ENCODE measurements at places on chromosomes 3 and 15. TPM values are rescaled to one million over a fixed set of nuclear protein-coding genes. Genes with fewer than 3 reads are reported as not detected.

- no peak for DNase-seq
Measured at GRCh38 chr3:3080309-3080708, 29.9 kb downstream of the IL5RA start.

GRCh38 chr15:68441045-68441743 lies 9.2 kb upstream of the ITGA11 start:
- peak; percentile 34 for DNase-seq

GRCh38 chr15:78312536-78312935 lies 13.1 kb upstream of the SKIC8 start:
- DNase-seq: no peak

DNA sequence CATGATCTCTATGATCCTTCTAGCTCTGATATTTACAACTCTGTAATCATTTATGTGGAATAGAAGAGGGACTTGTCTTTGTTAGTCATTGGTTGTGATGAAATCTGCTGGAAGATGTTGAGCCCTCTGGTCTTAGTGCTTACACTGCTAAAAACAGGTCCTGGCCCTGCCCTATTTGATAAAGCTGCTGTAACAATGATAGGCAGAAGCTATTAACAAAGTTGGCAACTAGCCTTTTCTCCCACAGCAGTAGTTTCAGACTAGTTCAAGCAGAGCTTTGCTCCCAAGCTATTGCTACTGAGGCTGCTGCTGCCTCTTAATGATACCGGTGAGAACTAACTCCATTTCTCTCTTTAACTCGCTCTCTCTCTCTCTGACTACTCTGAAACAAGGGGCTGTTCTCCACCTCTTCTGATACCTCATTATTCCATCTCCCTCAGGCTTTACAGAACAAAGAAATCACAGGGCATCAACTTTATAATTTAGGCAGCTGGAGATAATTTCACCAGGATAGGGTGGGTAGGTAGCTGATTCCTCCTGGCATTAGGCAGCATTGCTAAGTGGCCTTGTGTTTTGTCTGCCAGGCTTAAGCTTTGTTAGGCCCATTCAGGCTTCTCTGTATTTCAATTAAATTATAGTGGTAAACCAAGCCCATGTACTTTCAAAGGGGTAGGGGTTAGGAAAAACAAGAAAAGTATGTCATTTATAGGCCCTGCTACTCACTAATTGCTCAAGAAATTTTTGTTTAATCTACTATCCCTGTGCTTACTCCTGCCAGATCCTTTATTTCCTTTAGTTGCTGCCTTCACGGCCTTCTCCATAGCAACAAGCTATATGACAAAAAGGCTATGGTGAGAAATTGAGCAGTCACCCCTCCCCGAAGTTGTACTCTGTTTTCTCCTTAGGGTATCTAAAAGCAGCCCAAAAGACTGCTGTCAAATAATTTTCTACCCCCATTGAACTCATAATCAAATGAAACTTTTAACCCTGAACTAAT lies 139.6 kb downstream of the RBPMS2 start:
- peak; percentile 86 for DNase-seq

DNA sequence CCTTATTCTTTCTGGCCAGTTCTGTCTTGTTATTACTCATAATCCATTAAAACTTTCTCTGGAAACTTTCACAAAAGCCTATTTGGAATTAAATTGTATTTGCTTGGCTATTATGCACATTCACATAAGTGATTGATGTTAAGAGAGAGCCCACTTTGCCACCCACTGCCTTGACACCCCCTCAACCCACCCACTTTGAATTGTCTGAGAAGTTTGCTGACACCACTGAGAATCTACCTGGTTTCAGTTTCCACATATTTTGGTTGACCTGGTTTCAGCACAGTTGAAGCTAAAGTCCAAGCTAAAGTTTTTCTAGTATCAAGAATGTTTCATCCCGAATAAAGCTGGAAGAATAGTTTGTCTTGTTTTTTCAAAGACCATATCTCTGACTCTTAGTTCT lies 70.9 kb downstream of the ARMC8 start:
- no peak for DNase-seq

DNA sequence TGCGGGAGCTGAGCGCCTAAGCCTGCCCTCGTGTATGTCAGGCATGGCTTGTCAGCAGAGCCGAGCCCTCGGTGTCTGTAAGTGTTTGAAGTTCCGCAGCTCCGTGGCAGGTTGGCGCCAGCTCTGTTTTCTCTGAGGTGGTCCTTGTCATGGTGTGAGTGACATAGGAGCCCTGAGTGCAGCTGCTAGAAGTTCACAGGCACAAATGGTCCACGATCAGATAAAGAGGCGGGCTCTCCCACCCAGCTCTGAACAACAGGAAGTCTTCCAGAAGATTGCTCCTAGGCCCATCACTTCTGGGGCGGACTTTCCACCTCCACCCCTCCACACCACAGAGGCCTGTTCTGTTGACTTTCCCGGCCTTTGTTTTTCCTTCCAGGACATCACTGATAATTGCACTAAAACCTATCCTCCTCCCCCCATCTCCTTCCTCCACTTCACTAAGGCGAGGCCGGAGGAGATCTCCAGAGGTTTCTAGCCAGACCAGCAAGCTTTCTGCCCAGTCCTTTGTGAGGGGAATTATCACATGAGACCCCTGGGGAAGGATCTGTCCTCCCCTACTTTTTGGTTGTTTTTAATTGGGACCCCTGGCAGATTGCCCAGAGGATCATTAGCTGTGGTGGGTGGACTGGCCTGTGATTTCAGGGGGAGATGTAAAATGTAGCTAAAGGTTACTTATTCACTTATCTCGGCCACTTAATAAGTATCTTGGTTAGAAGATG lies 19.9 kb downstream of the ITPR1 start:
- no peak for DNase-seq

DNA sequence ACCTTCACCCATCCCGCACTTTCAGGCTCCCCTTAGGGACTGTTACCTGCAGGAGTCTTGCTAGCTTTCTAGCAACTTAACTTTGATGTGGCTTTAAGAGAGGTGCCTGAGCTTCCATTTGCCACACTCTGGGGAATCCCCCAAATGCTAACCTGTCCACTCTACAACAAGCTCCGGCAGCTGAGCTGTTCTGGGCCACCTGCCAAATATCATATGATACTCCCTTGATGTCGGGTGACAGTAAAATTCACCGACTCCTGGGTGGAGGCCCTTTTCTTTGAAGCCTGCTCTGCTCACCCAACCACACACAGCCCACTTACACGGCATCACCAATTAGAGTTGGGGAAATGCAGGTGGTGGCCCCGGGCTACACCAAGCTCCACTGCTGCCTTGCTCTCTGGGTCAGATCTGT lies 38.0 kb upstream of the XCR1 start:
- DNase-seq: peak; percentile 8

- DNase-seq: no peak
Measured at GRCh38 chr3:126851382-126851781, 131.5 kb upstream of the PLXNA1 start.

DNA sequence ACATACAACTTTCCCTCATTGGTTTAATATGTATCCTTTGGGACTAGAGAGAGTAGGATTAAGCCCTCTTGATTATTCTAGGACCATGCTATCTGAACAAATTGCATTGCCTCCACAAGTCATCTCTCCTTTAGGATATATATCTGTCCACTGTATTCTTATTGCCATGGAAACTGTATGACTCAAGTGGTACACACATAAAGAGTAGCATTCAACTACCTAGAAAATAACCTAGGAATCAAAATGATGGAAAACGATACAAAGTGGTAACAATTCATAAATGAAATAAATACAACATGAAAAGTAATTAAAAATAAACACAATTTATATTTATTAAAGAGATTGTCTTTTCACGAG lies 212.1 kb upstream of the P2RY1 start:
- DNase-seq: no peak

- DNase-seq: no peak
Measured at GRCh38 chr3:176692199-176692965, 504.9 kb downstream of the TBL1XR1 start.

- DNase-seq: peak; percentile 4
Measured at GRCh38 chr15:50906954-50907600, 1.4 kb upstream of the AP4E1 start.

DNA sequence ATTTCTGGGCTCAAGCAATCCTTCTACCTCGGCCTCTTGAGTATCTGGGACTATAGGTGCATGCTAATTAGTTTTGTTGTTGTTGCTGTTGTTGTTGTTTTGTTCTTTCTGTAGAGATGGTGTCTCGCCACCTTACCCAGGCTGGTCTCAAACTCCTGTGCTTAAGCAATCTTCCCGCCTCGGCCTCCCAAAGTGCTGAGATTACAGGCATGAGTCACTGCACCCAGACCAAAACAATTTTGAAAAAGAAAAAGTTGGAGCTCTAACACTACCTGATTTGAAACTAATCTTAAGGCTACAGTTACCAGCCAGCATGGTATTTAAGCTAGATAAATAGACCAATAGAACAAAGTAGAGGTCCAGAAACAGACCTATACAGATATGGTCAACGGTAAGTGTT lies 29.8 kb downstream of the KPNA1 start:
- DNase-seq: peak; percentile 70

DNA sequence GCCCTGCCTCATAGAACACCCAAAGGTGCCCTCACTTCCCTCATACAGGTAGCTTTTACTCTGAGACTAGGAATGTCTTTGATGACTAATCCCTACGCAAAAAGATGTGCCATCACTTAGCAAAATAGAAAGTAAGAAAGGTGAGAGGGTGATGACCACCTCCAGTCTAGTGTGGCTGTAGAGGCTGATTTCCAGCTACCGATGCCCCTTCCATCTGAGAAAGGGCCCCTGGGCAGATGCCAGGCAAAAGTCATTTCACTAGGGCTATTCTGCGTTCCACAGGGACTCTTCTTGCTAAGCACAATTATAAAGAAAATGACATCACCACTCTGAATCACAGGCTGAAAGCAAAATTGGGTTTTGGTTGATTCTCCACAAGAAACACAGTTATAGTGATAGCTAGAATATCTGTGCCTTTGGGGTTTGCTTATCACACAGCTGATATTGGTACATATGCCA lies 77.4 kb downstream of the RBPMS2 start:
- peak; percentile 36 for DNase-seq

DNA sequence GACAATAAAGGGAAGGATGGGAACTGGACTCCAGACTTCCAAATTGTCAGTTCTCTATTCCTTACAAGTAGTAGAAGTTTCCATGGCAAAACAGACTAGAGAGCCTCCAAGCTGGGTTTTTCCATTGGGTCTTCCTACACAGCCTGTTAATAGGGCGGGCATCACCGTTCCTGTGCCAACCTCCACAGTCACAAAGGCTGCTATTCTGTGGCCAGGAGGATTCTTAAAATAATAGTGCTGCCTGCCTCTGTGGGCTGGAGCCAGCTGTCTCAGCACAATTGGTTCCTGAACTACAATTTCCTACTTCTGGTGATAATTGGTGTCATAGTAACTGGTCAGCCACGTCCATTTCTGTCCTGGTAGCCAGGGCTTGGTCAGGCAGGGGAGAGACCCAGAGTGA lies 38.6 kb downstream of the LYZL4 start:
- no peak for DNase-seq

DNA sequence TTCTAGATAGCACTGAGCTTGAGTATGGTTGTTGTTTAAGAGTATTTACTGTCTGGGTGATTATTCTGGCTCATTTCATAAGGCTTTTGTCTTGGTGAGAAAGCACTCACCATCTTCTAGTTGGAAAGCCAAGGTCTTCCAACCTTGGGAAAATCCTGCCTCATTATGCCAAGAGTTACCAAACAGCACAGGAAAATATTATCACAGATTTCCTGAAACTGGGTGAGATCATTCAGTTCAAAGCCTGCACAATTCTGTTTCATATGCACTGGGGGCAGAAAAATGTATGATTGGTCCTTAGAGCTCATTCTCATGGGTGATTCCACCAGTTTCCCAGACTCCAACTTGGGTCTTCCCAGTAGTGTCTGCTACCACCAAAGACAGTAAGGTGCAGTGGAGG lies 291.8 kb downstream of the RORA start:
- DNase-seq: no peak

DNA sequence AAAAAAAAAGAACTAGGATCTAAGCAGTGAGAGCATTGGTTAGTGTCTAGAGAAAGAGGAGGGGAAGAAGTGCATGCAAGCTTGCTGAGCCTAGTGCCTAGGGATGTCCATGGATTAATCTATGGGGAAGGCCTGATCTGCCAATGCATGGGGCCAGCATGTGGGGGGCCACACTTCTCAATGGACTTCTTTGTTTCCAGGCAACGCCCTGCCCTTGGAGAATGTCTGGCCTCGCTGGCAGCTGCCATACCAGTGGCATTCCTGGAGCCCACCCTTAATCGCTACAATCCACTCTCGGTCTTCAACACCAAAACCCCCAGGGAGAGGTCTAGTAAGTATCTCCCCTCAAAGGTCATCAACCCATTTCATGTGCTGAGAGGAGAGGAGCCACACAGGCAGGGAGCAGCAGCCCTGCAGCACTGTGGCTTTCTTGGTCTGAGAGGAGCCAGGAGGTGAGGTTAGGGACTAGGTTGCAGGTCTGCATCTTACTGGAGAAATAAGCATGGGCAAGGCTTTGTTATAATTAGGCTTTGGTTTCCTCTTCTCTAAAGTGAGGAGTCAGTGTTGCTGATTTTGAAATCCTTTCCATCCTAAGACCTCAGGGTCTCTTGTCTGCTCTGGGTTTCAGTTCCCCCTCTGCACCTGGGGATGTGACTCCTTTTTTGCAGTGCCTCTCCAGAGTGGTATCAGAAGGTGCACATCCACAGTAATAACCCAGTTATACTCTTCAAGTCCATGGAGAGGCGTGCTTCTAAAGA lies 188.1 kb upstream of the CHRM5 start:
- no peak for DNase-seq

- no peak for DNase-seq
Measured at GRCh38 chr3:95607926-95608325, 1206.5 kb upstream of the EPHA6 start.

GRCh38 chr3:36904641-36905040 lies 40.2 kb downstream of the TRANK1 start:
- peak; percentile 36 for DNase-seq

- no peak for DNase-seq
Measured at GRCh38 chr3:187921391-187922074, 176.3 kb upstream of the BCL6 start.

GRCh38 chr3:65177960-65178376 lies 490.2 kb upstream of the ADAMTS9 start:
- DNase-seq: no peak

DNA sequence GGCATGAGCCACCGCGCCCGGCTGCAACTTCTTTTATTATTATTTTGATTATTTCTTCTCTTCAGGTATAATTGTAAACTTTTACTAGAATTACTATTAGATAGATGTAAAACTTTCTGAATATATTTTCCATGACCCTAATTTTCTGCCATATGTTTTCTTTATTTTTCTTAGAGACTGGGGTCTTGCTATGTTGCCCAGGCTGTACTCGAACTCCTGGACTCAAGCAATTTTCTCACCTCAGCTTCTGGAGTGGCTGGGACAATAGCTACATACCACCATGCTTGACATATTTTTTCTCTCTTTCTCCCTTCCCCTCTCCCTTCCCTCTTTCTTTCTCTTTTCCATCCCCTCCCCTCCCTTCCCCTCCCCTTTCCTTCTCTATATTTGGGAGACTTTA lies 29.6 kb upstream of the CHST2 start:
- DNase-seq: no peak

GRCh38 chr3:16725972-16726371 lies 120.7 kb upstream of the DAZL start:
- no peak for DNase-seq

The CADPS gene
- not detected for polyA plus RNA-seq

The SGO1 gene
- 3.2 TPM for polyA plus RNA-seq

The GOLGA8R gene
- polyA plus RNA-seq: 0.46 TPM

The RPLP1 gene
- 1,469 TPM for polyA plus RNA-seq

The SKOR1 gene
- polyA plus RNA-seq: 0.06 TPM

The PRSS50 gene
- polyA plus RNA-seq: not detected

The CSPG5 gene
- polyA plus RNA-seq: 0.10 TPM

Measured in IMR-90 (cell line).